ENCODE measurements at places on chromosomes 5 and 9. TPM values are rescaled to one million over a fixed set of nuclear protein-coding genes. Genes with fewer than 3 reads are reported as not detected.

The SPEF2 gene
- 4.6 TPM for total RNA-seq

The PLPPR1 gene
- total RNA-seq: not detected

- H3K27me3 ChIP-seq: peaks cover 12% of the 10 kb centered on the region
- H3K36me3 ChIP-seq: no peaks in the 10 kb centered on the region
- peak; percentile 54 for DNase-seq
- peaks cover 5% of the 10 kb centered on the region for H3K4me1 ChIP-seq
- H3K27ac ChIP-seq: no peak overlapping the region
Measured at GRCh38 chr5:112183103-112183711, 235.9 kb downstream of the EPB41L4A start.

DNA sequence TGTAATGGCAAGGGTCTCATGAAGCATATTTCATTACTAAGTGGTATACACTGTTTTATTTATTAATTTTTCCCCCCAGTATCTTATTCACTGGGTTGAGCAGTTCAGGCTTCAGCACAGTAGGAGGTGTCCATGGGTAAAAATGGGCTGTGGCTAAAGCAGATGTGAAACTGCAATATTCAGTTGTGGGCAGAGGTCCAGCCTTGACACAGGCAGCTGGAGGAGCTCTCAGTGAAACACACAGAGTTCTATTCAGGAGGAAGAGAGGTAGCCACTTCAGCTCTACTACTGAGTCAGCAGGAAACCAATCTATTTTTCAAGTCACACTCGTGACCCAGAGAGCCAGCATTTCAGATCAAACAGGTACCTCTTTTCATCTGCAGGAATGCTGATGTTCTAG, 418.3 kb downstream of the CDH10 start:
- H3K4me3 ChIP-seq: no peak overlapping the region
- no peaks in the 10 kb centered on the region for H3K4me1 ChIP-seq

The DAB2 gene
- total RNA-seq: 5.5 TPM

The PCDHGB4 gene
- total RNA-seq: not detected

The IFNA21 gene
- not detected for total RNA-seq

DNA sequence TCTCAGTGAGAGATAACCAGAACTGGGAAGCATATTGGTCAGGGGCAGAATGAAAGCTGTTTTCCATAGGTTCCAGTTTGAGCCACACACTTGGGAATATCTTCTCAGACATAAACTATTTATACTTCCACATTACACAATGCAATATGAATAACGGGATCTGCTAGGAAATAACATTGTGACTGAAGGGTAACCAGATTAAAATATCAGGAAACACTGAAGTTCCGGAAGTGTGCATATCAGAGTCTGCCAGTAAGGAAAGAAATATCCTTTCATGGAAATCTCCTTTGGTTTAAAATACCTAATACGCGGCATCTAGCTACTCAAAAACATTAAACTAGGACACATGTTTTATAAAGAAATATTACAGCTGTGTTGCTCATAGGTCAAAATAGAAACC, 56.3 kb downstream of the ST8SIA4 start:
- no peak for DNase-seq
- no peaks in the 10 kb centered on the region for H3K36me3 ChIP-seq
- no peak overlapping the region for H3K4me3 ChIP-seq
- no peaks in the 10 kb centered on the region for H3K4me1 ChIP-seq
- no peaks in the 10 kb centered on the region for H3K27me3 ChIP-seq

The EPB41L4A gene
- total RNA-seq: 2.8 TPM

DNA sequence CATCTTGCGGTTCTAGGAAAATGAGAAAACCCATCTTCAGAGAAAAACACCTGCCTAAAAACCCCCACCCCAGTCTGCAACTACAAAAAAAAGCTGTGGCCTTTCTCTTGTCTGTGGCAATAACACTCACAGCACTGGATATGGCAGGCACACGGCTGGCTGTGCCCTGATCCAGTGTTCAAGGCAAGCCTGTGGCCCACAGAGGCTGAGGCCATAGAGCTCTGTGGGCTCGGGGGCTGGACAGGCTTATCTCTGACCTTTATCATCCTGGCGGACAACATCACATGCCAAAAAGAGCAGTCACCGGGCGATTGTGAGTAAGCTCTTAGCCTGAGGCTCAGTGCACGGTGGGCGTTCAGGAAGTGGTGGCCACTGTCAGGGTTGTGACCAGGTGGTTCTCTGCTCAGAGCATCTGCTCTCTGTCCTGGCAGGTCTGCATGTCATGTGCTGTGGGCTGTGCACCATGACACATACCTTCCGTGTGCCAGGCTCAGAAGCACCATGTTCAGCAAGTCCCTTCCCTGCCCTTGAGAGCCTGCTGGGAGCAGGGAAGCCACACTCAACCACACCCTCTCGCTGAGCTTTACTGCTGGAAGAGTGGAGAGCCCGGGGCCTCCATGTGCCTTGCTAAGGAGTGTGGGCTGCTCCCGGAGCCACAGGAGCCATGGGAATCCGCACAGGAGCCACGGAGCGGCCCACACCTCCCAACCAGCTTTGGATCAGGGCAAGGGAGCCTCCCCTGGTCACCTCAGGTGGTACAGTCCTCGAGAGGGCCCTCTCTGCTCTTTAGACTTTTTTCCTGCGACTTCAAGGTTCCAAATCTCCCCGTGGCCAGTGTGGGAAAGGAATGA, 34.6 kb upstream of the WDR38 start:
- no peaks in the 10 kb centered on the region for H3K27me3 ChIP-seq
- peak overlapping the region; percentile 15 for H3K4me3 ChIP-seq
- H3K36me3 ChIP-seq: no peaks in the 10 kb centered on the region
- peaks cover 61% of the 10 kb centered on the region for H3K4me1 ChIP-seq

DNA sequence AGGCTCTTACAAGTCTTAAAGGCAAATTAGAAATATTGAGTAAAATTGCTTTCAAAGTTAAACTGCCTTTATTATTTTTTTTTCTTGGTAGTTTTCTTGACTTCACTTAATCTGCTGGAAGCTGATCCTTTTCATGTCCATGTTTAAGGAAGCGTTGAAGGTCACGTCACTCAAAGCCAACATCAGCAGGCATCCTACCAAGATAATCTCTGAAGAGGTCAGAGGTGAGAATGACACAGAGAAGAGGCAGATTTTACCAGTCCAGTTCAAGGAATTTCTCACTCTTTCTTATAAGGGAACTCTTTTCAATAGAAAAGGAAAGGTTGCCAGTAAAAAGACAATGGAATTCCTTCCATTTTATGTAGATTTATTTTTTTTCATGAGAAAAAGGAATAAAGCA, 259.8 kb downstream of the ANXA1 start:
- no peak overlapping the region for H3K4me3 ChIP-seq
- DNase-seq: no peak
- no peak overlapping the region for H3K27ac ChIP-seq
- no peaks in the 10 kb centered on the region for H3K36me3 ChIP-seq

DNA sequence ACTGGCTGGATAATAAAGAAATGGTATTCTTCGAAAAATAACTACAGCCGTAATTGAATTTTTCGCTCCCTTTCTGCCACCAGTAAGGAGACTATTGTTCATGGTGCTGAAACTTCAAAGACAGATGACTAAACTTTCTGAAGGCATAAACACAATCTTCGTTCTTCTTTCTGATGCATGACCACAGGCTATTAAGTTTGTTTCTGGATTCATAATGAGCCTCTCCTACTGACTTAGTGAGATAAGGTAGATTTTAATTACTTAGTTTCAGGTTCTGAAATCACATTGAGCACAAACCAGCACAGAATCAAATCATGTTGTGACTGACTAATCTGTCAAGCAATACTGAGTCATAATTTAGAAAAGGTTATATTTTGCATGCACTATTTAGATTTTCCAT, 441.8 kb upstream of the CCNG1 start:
- no peaks in the 10 kb centered on the region for H3K4me1 ChIP-seq
- H3K4me3 ChIP-seq: no peak overlapping the region
- no peaks in the 10 kb centered on the region for H3K27me3 ChIP-seq
- H3K27ac ChIP-seq: no peak overlapping the region
- DNase-seq: no peak

GRCh38 chr9:16431666-16432392, 438.6 kb downstream of the BNC2 start:
- H3K4me3 ChIP-seq: no peak overlapping the region
- no peak overlapping the region for H3K27ac ChIP-seq
- no peaks in the 10 kb centered on the region for H3K36me3 ChIP-seq
- H3K4me1 ChIP-seq: no peaks in the 10 kb centered on the region
- H3K27me3 ChIP-seq: peaks cover 29% of the 10 kb centered on the region

The ADAMTS12 gene
- total RNA-seq: 0.05 TPM

DNA sequence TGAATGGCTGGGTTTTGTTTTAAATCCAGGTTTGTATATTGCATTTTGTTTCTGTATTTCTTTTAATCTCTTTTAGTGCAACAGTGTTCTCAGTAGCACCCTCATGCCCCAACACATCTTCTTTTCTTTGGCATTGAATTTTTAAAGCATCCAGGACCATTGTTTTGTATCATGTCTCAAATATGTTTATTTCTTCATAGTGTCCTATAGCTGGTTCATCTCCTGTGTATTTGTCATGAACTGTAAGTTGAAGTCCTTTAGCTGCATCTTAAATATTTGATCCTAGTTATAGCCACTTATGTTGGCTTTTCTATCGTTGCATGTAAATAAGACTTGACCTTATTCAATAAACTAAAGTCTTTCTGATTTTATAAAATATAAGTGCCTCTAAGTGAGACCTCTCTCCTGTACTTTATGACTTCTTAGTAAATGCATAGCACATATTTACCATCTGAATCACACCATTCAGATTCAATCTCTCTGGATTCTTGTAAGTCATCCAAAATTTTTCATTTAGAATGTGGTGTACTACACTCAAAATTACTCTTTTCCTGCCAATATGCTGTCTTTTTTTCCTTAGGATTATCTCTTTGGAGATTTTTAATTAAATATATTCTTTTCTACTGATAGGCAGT, 21.0 kb upstream of the ERCC6L2 start:
- DNase-seq: no peak
- H3K27ac ChIP-seq: no peak overlapping the region
- H3K4me1 ChIP-seq: peaks cover 36% of the 10 kb centered on the region
- no peak overlapping the region for H3K4me3 ChIP-seq

DNA sequence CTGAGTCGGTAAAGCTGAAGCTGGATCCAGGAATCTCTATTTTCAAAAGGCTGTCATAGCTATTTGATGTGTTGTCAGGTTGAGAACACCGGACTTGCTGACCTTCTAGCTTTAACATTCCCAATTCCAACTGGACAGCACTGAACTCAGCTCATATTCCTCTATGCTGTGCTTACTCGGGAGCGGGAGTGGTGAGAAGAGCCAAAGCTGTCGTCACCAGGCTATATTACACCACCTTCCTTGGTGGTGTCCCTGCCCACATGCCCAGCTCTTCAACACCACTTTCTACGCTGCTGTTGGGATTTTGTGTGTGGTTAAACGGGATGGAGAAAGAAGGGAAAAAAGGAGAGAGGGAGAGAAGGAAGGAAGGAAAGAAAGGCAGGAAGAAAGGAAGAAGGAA, 653.6 kb downstream of the RAB3C start:
- peaks cover 53% of the 10 kb centered on the region for H3K27me3 ChIP-seq
- H3K4me3 ChIP-seq: no peak overlapping the region
- DNase-seq: no peak
- H3K27ac ChIP-seq: no peak overlapping the region

GRCh38 chr9:21023861-21024260, 7.6 kb downstream of the HACD4 start:
- H3K4me1 ChIP-seq: no peaks in the 10 kb centered on the region
- H3K4me3 ChIP-seq: no peak overlapping the region
- H3K27ac ChIP-seq: no peak overlapping the region
- no peaks in the 10 kb centered on the region for H3K27me3 ChIP-seq
- H3K36me3 ChIP-seq: no peaks in the 10 kb centered on the region
- DNase-seq: no peak

Data from HCT116 (cell line).